ENCODE measurements at places on chromosomes 6 and 20. TPM values are rescaled to one million over a fixed set of nuclear protein-coding genes. Genes with fewer than 3 reads are reported as not detected.
A peak's percentile ranks its signal among the peaks of the same experiment; 100 is the strongest.

MTRF1L gene
- total RNA-seq: 17.0 TPM

LRRN4 gene
- not detected for total RNA-seq

TREM2 gene
- 1.2 TPM for total RNA-seq

- no peak for DNase-seq
- H3K36me3 ChIP-seq: peaks cover 4% of the 10 kb centered on the region
- no peak overlapping the region for H3K27ac ChIP-seq
- H3K4me1 ChIP-seq: no peaks in the 10 kb centered on the region
- H3K27me3 ChIP-seq: peaks cover 9% of the 10 kb centered on the region
Measured at GRCh38 chr20:18052856-18053255, 4.9 kb downstream of the OVOL2 start.

GRCh38 chr6:125612345-125612846, 137.0 kb upstream of the HEY2 start:
- no peaks in the 10 kb centered on the region for H3K36me3 ChIP-seq
- no peak for DNase-seq
- H3K27ac ChIP-seq: no peak overlapping the region

DNA sequence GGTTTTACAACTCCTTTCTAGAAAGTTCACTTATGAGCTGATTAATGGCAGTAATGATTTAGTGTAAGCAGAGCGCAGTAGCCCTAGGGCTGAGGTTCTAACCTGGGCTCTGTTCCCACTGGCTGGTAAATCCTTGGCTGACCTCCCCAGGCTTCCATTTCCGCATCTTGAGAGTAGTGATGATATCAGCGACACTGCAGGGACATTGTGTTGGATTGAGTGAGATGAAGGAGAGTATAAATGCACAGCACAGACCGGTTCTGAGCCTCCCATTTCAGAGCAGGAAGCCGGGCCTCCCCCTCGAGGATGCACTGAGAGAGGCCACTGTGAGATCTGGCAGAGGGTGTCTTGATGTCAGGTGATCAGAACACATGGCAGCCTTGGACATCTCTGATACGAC, 477.2 kb upstream of the SULF2 start:
- DNase-seq: no peak
- no peaks in the 10 kb centered on the region for H3K4me1 ChIP-seq
- H3K4me3 ChIP-seq: no peak overlapping the region
- H3K36me3 ChIP-seq: no peaks in the 10 kb centered on the region
- H3K27ac ChIP-seq: no peak overlapping the region

DNA sequence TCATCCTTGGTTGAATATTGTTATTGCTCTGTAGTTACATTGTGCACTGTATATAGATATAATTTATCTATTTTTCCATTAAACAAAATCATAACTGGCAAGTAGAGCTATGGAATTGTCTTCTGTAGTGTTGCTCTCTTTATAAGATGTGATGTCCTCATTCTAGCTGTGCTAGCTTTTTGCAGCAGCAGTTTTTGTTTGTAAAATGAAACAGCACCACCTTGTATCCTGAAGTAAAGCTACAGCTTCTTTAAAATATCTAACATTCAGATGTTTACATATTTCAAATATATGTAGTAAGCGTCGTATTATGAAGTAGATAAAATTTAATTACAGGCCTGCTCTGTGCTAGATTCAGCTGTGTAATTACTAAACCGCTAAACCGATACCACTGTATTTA, 328.8 kb upstream of the MANEA start:
- no peaks in the 10 kb centered on the region for H3K27me3 ChIP-seq
- no peaks in the 10 kb centered on the region for H3K4me1 ChIP-seq
- DNase-seq: no peak
- H3K36me3 ChIP-seq: no peaks in the 10 kb centered on the region

DNA sequence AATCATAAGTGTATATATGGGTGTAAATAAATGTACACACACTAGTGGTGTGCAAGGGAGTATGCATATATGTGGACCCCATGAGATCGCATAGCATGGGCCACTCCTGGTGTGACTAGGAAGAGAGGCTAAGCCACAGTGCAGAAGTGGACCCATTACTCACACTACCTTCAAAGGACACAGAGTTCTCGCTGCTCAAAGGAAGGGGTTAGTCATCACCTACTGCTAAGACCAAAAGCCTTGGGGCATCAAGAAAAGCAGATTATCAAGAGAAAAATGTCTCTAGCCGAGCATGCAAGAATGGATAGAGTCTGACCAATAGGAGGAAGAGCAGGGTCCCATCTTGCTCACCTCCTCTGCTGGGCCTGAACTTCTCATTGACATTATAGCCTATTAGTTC, 195.5 kb downstream of the MAFB start:
- no peaks in the 10 kb centered on the region for H3K4me1 ChIP-seq
- H3K27ac ChIP-seq: no peak overlapping the region
- H3K4me3 ChIP-seq: no peak overlapping the region
- no peaks in the 10 kb centered on the region for H3K27me3 ChIP-seq
- DNase-seq: no peak

- H3K4me3 ChIP-seq: no peak overlapping the region
- H3K27me3 ChIP-seq: no peaks in the 10 kb centered on the region
- H3K27ac ChIP-seq: no peak overlapping the region
- no peak for DNase-seq
- no peaks in the 10 kb centered on the region for H3K36me3 ChIP-seq
Measured at GRCh38 chr20:18004384-18005031, 35.7 kb downstream of the MGME1 start.

GRCh38 chr20:36819659-36820058, 46.1 kb upstream of the DSN1 start:
- no peaks in the 10 kb centered on the region for H3K4me1 ChIP-seq
- no peak overlapping the region for H3K4me3 ChIP-seq
- H3K27ac ChIP-seq: no peak overlapping the region
- no peak for DNase-seq
- H3K27me3 ChIP-seq: no peaks in the 10 kb centered on the region
- no peaks in the 10 kb centered on the region for H3K36me3 ChIP-seq

DNA sequence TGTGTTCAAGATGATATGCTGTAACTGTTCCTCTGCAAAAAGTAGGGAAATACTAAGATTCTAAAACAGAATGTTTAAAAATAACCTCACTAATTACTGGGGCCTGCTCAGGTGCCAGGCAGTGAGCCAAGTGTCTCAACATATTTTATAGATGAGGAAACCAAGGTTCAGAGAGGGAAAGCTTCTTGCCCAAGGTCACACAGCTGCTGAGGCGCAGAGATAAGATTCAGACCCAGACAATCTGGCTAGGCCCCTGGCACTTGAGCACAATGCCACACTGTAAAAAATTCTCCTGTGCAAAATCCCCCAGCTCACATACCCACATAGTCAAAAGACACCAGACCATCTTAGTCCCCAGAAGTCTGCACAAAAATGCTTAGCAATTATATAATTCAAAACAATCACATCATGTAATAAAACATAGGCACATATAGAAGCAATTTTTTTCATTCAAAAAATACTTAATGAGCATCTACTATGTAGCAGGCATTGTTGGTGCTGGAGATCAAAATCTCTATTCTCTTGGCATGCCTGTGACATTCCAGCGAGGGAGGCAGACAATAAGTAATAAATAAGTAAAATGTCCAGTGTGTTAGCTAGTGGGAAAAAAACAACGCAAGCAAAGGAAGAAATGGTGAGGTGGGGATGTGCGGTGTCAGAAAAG, 10.3 kb downstream of the PREX1 start:
- H3K27ac ChIP-seq: peak overlapping the region; percentile 92
- no peaks in the 10 kb centered on the region for H3K27me3 ChIP-seq
- no peaks in the 10 kb centered on the region for H3K36me3 ChIP-seq
- peaks cover 22% of the 10 kb centered on the region for H3K4me1 ChIP-seq
- no peak for DNase-seq
